ENCODE measurements at places on chromosomes 6 and 20.

- DNase-seq, result no peak
Measured at GRCh38 chr6:165822501-165822900, 159.5 kb upstream of the PDE10A start.

- no peak for DNase-seq
Measured at GRCh38 chr20:2349801-2350200, 30.9 kb upstream of the TGM6 start.

DNA sequence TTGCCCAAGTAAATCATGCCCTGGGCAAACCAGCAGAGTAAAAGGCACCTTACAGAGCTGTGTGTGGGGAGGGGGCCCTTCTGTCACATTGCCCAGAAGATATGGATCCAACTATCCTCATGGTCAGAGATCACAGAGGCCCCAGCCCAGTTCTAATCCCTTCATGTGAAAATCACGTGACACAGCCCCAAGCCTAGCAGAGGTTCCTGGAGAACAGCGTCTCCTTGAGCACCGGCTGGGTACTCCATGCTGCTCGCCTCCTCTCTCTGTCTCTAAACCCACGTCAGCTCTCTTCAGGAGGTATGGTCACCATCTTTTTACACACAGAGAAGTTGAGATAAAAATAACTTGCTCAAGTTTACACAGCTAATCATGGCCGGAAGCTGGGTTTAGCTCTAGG lies 230.2 kb downstream of the ANKRD60 start:
- no peak for DNase-seq

GRCh38 chr20:36670665-36671357 lies 24.8 kb upstream of the SLA2 start:
- DNase-seq, result no peak

GRCh38 chr6:33343953-33344611 lies 26.5 kb upstream of the ZBTB22 start:
- no peak for DNase-seq

DNA sequence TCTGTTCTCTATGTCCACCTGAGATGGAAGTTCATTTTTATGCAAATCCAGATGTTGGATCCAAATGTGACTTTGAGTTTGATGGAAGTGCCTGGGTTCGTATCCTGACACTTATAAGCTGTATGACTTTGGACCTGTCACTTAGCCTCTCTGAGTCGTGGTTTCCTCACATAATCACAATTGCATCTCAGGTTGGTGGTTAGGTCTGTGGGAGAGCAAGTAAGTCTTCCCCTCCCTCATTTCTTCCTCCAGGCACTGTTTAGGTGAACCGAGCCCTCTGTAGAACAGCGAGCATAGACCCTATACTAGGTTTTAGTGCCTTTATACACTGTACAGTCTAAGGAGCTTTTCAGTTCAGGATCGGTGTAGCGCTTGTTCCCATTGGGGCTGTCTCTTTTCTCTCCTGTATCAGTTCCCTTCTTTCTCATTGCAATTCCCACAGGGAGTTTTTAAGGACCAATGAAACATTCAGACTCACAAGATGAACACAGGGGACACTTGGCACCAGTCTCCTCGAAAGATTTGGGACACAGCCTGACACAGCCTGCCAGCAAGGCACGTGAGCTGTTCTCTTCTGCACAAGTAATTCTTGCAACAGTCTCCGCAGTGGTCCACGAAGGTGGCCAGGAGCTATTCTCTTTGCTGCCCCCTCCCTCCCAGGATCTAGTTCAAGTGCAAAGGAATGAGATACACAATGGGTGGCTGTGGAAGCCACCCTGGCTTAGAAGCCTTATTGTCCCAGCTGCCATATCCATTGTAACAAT lies 11.8 kb downstream of the TOX2 start:
- DNase-seq, result no peak

DNA sequence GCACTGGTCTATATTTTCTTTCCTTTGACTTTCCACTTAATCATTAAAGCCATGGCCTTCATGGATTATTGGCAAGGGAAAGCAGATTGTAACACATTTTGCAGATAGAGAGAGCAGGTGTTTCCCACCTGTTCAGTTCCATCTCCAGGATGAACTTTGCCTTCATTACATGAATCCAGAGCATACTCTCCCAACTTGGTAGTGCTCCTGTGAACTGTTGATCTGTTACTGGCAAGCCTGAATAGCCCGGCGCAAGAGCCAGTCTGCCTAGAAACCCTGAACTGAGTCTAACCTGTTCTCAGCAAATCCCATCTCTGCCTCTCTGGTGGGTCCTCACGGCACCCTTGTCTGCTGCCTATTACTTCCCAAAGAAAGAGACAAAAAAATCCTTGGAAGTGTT lies 210.3 kb downstream of the PLCB1 start:
- DNase-seq, result no peak

DNA sequence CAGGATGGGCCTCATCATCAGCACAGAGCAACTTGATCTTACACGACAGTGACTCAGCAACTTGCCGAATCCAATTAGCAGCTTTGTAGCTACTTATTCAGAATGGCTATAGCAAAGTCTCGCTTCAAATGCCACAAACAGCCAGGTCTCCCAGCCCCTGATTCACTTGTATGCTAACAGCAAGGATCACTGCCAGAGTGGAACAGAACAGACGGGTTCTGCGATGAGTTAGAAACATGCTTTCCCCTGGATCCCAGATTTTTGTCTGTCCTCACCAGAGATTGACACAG lies 254.4 kb downstream of the NRN1 start:
- DNase-seq, result peak; percentile 70

DNA sequence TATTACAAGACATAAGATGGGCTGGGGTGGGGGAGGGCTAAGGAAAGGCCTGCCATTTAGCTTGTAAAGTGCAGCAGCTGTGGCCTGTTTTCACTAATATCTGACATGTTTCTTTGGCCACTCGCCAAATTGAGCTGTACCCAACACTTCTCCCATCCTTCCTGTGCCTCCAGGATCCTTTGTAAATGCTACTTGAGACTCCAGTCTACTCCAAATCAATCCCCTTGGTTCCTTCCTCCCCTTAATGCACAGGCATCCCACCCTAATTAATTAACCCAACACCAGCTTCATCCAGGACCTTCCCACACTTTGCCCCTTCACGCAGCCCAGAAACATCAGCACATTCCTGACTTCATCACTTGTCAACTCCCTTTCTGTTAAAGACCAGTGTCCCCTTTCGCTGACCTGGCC lies 55.0 kb upstream of the TCF21 start:
- DNase-seq, result no peak

DNA sequence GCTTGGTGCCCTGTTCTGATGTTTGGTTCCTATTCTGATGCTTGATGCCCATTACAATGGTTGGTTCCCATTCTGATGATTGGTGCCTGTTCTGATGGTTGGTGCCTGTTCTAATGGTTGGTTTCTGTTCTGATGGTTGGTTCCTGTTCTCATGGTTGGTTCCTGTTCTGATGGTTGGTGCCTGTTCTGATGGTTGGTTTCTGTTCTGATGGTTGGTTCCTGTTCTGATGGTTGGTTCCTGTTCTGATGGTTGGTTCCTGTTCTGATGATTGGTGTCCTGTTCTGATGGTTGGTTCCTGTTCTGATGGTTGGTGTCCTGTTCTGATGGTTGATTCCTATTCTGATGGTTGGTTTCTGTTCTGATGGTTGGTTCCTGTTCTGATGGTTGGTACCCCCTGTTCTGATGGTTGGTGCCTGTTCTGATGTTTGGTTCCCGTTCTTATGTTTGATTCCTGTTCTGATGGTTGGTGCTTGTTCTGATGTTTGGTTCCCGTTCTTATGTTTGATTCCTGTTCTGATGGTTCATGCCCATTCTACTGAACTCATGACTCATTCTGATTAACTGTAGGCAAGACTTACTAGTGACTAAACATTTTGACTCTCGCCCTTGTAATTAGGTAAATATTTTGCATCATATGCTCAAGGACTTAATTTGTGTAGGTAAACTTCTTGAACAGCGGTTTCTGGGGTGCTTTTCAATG lies 146.2 kb downstream of the DLL1 start:
- DNase-seq, result no peak

DNA sequence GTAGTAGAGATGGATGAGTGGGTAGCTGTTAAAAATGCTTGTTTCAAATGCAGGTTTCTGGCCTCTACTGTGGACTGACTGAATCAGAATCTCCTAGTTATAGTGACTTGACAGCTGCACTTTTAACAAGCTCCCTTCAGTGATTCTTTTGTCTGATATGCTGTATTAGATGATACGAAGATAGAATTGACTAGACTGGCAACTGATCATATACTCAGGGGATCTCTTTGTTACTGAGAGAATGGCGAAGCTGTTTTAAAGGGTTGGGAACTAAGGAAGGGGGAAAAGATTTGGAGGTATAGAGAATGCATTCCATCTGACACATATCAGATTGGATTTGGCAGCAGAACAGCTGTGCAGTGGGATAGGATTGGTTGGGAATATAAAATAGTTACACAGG lies 7.0 kb downstream of the ENPP4 start:
- DNase-seq, result no peak

DNA sequence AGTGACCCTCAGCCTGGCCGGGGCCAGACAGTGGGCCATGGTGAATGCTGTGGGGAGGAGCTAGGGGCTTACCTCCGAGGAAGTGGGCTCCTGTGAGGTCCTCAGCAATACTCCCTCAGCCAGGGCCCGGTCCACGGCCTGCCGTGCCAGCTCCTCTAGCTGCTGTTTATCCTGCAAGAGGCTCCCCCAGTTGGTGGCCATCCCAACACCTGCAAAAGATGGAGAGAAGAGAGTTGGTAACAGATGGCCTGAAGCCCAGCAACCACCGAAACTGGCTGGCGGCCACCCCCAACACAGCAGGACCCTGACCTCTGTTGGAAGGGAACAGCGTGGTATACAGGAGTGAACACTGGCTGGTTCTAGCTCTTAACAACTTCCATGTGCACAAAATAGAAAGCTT lies 4.0 kb downstream of the GSS start:
- DNase-seq, result no peak

DNA sequence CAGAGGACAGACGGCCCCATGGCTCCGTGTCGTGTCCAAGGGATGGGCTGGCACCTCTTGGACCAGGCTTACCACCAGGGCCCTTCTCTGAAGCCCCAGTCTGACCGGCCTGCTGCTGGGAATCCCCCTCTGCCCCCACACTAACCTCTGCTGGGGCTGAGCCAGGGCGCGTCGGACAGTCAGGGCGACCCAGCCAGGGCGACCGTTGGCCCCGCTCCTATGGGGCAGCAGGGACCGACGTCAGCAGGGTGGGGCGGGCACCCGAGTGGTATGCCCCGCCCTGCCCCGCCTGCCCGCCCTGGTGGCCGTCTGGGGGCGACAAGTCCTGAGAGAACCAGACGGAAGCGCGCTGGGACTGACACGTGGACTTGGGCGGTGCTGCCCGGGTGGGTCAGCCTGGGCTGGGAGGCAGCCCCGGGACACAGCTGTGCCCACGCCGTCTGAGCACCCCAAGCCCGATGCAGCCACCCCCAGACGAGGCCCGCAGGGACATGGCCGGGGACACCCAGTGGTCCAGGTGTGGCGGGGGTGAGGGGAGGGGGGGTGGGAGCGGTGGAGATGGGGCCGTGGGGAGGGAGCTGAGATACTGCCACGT lies at the start of gene SLC17A9:
SLC17A9 (plus strand) TSS at position 337 of the 595 bp plus-strand sequence; CDS start at position 459, 122 bp downstream.
- no peak for DNase-seq

Data from NCI-H1436 (cell line).